ENCODE measurements at places on chromosomes 1 and 21.

- no peak for DNase-seq
Measured at GRCh38 chr1:155125946-155126555, 1.6 kb upstream of the EFNA1 start.

DNA sequence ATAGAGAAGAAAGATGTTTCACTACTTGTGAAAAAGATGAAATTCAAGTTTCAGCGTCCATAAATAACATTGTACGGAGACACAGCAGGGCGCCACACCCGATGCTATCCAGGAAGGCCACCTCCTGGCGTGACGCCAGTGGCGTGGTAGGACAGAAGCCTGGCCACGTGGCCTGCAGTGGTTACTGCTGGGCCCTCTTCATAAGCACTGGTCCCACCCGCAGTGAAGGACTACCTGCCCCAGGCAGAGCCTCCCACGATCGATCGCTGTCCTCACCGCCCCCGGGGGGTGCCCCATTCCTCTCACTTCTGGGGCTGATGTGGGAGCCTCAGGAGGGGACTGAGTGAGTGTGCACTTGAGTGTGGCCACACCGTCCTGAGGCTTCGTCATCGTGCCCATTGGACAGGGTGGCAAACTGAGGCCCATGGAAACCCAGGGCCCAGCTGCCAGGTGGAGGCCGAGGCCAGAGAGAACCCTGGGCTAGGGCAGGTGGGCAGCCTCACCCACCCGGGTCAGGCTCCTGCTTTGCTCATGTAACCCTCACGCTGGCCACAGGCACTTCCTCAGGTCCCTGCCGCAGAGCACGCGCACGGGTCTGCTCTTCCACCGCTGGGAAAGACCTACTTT, 11.7 kb upstream of the HES5 start:
- no peak for DNase-seq

- DNase-seq = no peak
Measured at GRCh38 chr1:58767143-58767542, 16.7 kb downstream of the JUN start.

DNA sequence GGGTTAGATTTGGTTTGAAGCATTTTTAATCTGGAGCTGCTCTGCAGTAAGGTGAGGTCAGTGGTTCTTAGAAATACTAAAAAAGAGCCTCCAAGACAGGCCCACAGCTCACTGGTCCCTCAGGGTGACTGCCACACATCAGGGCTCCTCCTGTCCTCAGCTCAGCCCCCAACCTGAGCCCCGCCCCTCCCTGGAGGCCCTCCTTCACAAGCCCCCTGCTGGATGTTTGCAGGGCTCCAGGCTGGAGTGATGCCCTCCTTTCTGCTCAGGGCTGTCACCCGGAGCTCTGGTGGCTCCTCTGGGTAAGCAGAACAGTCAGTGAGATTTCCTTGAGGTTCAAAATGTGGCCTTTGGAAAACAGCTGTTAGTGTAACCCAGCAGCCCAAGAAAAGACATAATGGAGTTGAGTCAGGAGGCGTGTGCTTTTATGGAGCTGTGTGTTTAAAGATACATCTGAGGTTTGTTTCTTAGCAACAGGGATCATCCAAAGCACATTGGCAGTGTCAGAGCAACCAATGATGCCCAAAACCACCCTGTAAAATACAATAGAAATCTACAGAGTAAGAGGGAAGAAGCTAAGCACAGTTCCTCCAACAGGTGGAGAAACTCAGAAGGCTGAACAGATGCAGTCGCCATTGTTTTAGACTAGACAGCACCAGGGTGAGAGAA, 21.4 kb downstream of the STUM start:
- DNase-seq = no peak

- DNase-seq = no peak
Measured at GRCh38 chr1:67355745-67356424, 48.2 kb downstream of the IL12RB2 start.

Measured in T follicular helper cell (primary cell).